ENCODE measurements at places on chromosomes 3 and 15. TPM values are rescaled to one million over a fixed set of nuclear protein-coding genes. Genes with fewer than 3 reads are reported as not detected.

DNA sequence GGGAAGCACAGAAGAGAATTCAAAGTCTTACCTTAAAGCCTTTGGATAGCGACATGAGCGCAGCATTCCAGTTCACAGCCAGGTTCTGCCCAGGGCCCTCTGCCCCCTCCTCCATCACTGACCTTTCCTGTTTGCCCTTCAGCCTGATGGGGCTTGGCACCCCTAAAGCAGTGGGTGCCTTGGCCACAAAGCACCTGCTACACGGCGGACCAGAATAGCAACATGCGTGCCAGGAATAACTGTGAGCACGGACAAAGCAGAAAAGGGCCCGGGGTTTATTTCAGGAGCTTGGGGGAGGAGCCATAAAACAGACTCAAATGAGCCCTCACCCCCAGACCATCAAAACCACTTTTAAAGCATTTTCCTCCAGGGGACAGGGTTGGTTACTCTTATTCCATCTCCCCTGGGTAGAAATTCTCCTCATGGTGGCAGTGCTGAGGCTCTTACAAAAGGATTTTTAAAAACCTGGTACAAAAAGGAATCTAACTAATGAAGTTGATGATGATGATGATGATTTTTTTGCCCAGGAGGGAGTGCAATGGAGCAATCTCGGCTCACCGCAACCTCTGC, 135.4 kb downstream of the KLF13 start:
- DNase-seq: no peak
- peaks cover 11% of the 10 kb centered on the region for H3K4me1 ChIP-seq
- no peaks in the 10 kb centered on the region for H3K27me3 ChIP-seq
- no peaks in the 10 kb centered on the region for H3K36me3 ChIP-seq
- no peak overlapping the region for H3K27ac ChIP-seq

GRCh38 chr3:108378153-108378951, 82.0 kb downstream of the HHLA2 start:
- H3K27ac ChIP-seq: no peak overlapping the region
- H3K27me3 ChIP-seq: no peaks in the 10 kb centered on the region
- no peak overlapping the region for H3K4me3 ChIP-seq
- no peaks in the 10 kb centered on the region for H3K36me3 ChIP-seq
- H3K4me1 ChIP-seq: no peaks in the 10 kb centered on the region

DNA sequence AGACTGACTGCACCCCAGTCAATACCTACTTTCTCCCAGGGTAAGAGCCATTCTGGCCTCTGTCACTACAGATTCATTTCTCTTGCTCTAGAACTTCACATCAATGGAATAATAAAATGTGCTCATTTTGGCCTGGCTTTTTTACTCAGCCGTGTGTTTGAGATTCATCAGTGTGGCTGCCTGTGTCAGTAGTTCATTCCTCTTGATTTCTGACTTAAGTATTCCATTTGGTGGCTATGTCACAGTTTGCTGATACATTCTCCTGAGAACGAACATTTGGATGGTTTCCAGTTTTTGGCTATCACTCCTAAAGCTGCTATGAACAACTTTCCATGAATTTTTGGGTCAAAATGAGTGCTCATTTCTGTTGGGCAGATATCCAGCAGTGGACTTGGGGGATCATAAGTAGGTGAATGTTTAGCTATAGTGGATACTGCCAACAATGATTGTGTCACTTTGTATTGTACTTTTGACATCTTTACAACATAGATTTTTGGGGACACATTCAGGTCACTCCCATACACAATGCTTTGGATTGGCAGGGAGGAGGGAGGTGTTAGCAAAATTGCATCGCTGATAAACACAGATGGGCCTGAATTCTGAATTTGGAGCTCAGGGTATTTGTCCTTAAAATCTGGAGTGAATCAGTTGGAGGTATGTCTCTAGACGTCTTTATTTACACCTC, 19.8 kb upstream of the FAM107A start:
- no peaks in the 10 kb centered on the region for H3K36me3 ChIP-seq
- DNase-seq: no peak
- no peaks in the 10 kb centered on the region for H3K27me3 ChIP-seq
- H3K27ac ChIP-seq: no peak overlapping the region
- no peak overlapping the region for H3K4me3 ChIP-seq
- no peaks in the 10 kb centered on the region for H3K4me1 ChIP-seq

- no peaks in the 10 kb centered on the region for H3K4me1 ChIP-seq
- H3K4me3 ChIP-seq: no peak overlapping the region
- H3K36me3 ChIP-seq: no peaks in the 10 kb centered on the region
Observed at GRCh38 chr3:83877910-83878309, 1080.9 kb upstream of the CADM2 start.

DNA sequence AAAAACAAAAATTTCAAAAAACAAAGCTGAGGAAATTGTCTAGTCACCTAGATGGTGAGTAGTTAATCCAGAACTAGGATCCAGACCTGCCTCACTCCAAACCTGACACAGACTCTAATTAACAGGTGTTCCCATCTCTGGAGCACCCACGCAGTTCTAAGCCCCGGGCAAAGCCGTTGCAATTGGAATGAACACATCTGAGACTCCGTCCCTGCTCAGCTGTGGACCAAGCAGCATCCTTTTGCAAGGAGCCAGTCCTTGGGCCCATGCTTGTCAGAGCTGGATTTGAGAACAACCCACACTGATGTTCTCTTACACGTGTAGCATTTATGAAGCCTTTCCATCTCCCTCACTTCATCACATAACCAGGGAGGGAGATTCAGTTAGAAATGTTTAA, 54.8 kb downstream of the LMCD1 start:
- no peak overlapping the region for H3K27ac ChIP-seq
- no peak overlapping the region for H3K4me3 ChIP-seq
- no peak for DNase-seq
- H3K4me1 ChIP-seq: no peaks in the 10 kb centered on the region
- H3K27me3 ChIP-seq: no peaks in the 10 kb centered on the region
- H3K36me3 ChIP-seq: no peaks in the 10 kb centered on the region

DNA sequence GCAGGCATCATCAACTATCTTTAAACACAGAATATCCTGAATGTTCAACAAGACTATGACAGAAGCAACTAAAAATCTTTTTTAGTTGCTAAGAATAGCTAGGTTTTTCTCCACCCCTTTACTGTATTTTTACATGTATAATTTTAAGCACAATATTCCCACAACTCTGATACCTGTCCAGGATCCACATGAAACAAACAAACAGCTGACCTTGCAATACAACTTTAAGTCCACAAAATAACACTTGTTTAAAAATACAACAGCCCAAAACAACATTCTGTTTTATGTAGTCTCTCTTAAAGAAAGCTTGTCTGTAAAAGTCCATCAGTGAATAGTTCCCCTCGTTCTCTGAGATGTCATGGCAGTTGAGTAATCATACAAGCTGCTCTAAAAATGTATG, 41.1 kb downstream of the IFT57 start:
- no peak overlapping the region for H3K27ac ChIP-seq
- H3K27me3 ChIP-seq: no peaks in the 10 kb centered on the region
- no peaks in the 10 kb centered on the region for H3K4me1 ChIP-seq
- H3K36me3 ChIP-seq: no peaks in the 10 kb centered on the region

DNA sequence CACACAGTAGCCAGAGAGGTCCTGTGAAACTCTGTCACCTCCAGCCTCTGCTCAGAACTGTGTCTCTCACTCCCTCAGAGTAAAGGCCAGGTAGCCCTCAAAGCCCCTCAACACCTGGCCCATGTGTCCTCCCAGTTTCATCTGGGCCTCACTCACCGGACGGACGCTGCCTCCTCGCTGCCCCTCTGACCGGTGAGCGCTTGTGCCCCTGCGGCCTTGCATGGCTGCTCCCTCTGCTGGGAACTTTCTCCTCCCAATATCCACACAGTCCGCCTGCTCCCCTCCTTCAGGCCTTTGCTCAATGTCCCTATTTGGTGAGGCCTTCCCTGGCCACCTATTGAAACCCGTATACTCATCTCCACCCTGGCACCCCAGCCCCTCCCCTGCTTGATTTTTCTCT, 36.8 kb upstream of the TRH start:
- no peaks in the 10 kb centered on the region for H3K27me3 ChIP-seq
- no peak for DNase-seq
- no peaks in the 10 kb centered on the region for H3K36me3 ChIP-seq
- H3K4me3 ChIP-seq: no peak overlapping the region
- no peak overlapping the region for H3K27ac ChIP-seq
- H3K4me1 ChIP-seq: no peaks in the 10 kb centered on the region

GRCh38 chr3:33032938-33033337, 64.0 kb downstream of the GLB1 start:
- no peaks in the 10 kb centered on the region for H3K27me3 ChIP-seq
- DNase-seq: no peak
- H3K4me3 ChIP-seq: no peak overlapping the region

Gene GAP43
- total RNA-seq: not detected
